ENCODE measurements at places on chromosomes 2 and 18.

- peak; percentile 63 for DNase-seq
- peak overlapping the region; percentile 19 for H3K4me3 ChIP-seq
- H3K4me1 ChIP-seq: peaks cover 9% of the 10 kb centered on the region
Measured at GRCh38 chr18:24632158-24632988, 171.9 kb downstream of the HRH4 start.

DNA sequence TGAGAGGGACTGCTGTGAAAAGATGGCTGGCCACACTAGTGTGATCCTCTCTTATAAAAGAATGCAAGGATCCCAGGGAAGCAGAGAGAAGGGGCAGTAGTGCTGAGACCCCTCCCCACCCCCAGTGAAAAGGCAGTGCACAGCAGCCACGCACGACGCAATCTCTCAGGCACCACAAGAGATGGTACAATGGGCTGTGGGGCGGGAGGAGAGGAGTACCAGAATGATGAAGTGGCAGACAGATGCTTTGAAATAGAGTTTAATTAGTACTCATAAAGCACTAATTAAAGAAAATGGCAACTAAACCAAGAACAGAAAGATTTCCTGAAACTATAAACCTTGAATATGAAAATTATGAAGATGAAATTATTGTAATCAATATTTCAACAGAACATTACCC, 29.0 kb downstream of the B4GALT6 start:
- DNase-seq: no peak
- no peaks in the 10 kb centered on the region for H3K4me1 ChIP-seq
- no peak overlapping the region for H3K27ac ChIP-seq
- H3K27me3 ChIP-seq: no peaks in the 10 kb centered on the region

GRCh38 chr2:135386993-135387392, 144.0 kb downstream of the ZRANB3 start:
- H3K4me1 ChIP-seq: 0 out of 2 replicates have a peak, but pooled peaks cover 3% of the 10 kb centered on the region
- H3K36me3 ChIP-seq: no peaks in the 10 kb centered on the region
- DNase-seq: no peak

- no peak for DNase-seq
- H3K4me3 ChIP-seq: no peak overlapping the region
- no peaks in the 10 kb centered on the region for H3K36me3 ChIP-seq
- no peak overlapping the region for H3K27ac ChIP-seq
Measured at GRCh38 chr18:78782951-78783563, 196.6 kb upstream of the SALL3 start.

DNA sequence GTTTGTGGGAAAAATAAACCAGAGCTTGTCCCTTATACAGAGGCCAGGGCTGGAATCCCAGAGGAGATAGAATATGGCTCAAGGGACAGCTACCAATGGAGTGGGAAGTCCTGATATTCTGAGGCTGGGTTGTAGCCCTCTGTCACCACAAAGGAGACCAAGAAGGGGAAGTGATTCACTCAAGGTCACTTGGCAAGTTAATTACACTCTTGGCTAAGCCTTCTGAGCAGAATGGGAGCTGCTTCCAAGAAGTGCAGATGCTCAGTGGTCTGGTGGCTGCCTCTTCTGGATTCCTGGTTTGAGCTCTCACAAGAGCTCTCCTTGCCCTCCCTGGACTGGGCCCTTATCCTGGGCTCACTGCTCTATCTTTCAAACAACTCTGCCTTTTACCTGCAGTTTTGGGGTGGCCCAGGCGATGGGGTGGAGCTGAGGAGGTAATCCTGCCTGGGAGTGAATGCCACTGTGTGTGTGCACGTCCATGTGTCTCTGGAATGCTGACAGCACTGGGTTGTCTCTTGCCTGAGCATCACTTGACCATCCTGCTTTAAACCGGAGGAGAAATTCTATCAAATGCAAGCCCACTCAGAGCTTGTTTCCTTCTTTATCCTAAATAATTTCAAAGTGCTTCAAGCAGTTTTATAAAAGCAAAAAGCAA, 168.2 kb downstream of the KCNS3 start:
- no peaks in the 10 kb centered on the region for H3K36me3 ChIP-seq
- peaks cover 29% of the 10 kb centered on the region for H3K4me1 ChIP-seq
- H3K4me3 ChIP-seq: peak overlapping the region; percentile 1
- peak overlapping the region; percentile 99 for H3K27ac ChIP-seq
- H3K27me3 ChIP-seq: no peaks in the 10 kb centered on the region

GRCh38 chr2:166924967-166925366, 36.7 kb downstream of the XIRP2 start:
- no peak for DNase-seq
- no peaks in the 10 kb centered on the region for H3K36me3 ChIP-seq
- H3K4me3 ChIP-seq: no peak overlapping the region
- no peaks in the 10 kb centered on the region for H3K4me1 ChIP-seq
- no peak overlapping the region for H3K27ac ChIP-seq

GRCh38 chr2:238424313-238424700, 2.4 kb upstream of the ASB1 start:
- H3K4me3 ChIP-seq: no peak overlapping the region
- H3K36me3 ChIP-seq: no peaks in the 10 kb centered on the region
- peaks cover 25% of the 10 kb centered on the region for H3K4me1 ChIP-seq
- H3K27ac ChIP-seq: peak overlapping the region; percentile 58
- no peak for DNase-seq

- H3K27me3 ChIP-seq: no peaks in the 10 kb centered on the region
- no peak for DNase-seq
- H3K36me3 ChIP-seq: no peaks in the 10 kb centered on the region
- no peaks in the 10 kb centered on the region for H3K4me1 ChIP-seq
- no peak overlapping the region for H3K27ac ChIP-seq
- H3K4me3 ChIP-seq: no peak overlapping the region
Measured at GRCh38 chr2:199791326-199791725, 59.7 kb downstream of the FTCDNL1 start.

DNA sequence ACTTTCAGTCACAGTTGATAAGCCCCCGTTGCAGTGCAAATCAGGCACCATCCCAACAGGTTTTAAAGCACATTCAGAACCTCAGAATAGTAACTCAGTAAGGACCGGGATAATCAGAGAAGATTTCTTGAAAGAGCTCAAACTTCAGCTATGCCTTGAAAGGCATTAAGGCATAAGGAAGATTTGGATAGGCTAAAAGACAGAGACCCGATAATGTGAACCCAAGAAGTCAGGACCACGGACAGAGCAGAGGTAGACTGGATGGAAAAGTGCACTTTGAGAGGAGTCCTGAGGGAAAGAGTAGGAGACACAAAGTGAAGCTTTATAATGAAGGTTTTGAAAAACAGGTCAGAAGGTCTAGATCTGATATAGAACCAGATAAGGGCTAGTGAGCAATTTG, 36.9 kb upstream of the KLF7 start:
- no peaks in the 10 kb centered on the region for H3K27me3 ChIP-seq
- DNase-seq: peak; percentile 77
- no peaks in the 10 kb centered on the region for H3K36me3 ChIP-seq

GRCh38 chr2:52961403-52961802, 806.2 kb upstream of the CHAC2 start:
- no peak for DNase-seq
- H3K27ac ChIP-seq: no peak overlapping the region
- no peaks in the 10 kb centered on the region for H3K4me1 ChIP-seq

- H3K4me3 ChIP-seq: no peak overlapping the region
- no peaks in the 10 kb centered on the region for H3K27me3 ChIP-seq
- peak overlapping the region; percentile 3 for H3K27ac ChIP-seq
- H3K36me3 ChIP-seq: no peaks in the 10 kb centered on the region
Measured at GRCh38 chr2:41935825-41936224, 112.0 kb upstream of the PKDCC start.

GRCh38 chr2:206585335-206585734, 57.0 kb upstream of the FAM237A start:
- no peak overlapping the region for H3K4me3 ChIP-seq
- H3K27me3 ChIP-seq: no peaks in the 10 kb centered on the region
- H3K27ac ChIP-seq: no peak overlapping the region
- peaks cover 5% of the 10 kb centered on the region for H3K36me3 ChIP-seq
- no peak for DNase-seq

GRCh38 chr2:233242231-233242927, 9.1 kb upstream of the ATG16L1 start:
- H3K27ac ChIP-seq: no peak overlapping the region
- no peaks in the 10 kb centered on the region for H3K4me1 ChIP-seq
- H3K27me3 ChIP-seq: no peaks in the 10 kb centered on the region
- H3K4me3 ChIP-seq: no peak overlapping the region
- no peaks in the 10 kb centered on the region for H3K36me3 ChIP-seq

GRCh38 chr2:54545702-54546450, 89.7 kb downstream of the SPTBN1 start:
- no peak for DNase-seq
- H3K36me3 ChIP-seq: peaks cover 15% of the 10 kb centered on the region
- no peak overlapping the region for H3K4me3 ChIP-seq
- no peaks in the 10 kb centered on the region for H3K4me1 ChIP-seq

DNA sequence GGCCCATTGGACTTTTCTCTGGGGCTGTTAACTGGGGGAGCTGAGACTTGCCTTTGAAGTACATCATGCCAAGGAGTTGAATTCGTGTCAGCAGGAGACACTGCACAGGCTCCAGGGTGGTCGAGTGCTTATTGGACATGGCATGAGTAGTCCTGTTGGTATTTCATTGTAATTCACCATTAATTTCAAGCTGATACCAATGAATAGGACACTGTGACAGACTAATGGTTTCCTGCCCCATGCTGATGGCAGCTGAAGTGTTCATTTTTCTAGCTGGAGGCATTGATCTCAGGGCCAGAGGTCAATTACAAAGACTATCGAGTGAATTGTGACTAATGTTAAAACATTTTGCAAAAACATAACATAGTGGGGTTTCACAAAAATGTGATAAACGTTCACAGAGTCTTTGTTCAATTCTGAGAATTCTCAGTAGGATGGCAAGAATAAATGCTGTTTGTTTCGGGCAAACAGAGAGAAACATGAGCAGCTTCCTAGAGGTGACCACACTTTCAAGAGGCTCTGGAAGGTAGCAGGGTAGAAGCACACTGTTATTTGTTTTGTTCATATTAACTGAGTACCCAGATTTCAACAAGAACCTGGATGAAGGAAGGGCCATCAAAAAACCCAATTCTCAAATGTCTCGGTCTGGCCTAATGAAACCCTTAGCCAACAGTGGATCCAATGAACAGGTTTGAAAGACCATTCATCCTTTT, 90.6 kb upstream of the ARL4C start:
- H3K27ac ChIP-seq: no peak overlapping the region
- no peak overlapping the region for H3K4me3 ChIP-seq
- H3K36me3 ChIP-seq: no peaks in the 10 kb centered on the region
- H3K4me1 ChIP-seq: no peaks in the 10 kb centered on the region
- H3K27me3 ChIP-seq: no peaks in the 10 kb centered on the region
- DNase-seq: no peak

DNA sequence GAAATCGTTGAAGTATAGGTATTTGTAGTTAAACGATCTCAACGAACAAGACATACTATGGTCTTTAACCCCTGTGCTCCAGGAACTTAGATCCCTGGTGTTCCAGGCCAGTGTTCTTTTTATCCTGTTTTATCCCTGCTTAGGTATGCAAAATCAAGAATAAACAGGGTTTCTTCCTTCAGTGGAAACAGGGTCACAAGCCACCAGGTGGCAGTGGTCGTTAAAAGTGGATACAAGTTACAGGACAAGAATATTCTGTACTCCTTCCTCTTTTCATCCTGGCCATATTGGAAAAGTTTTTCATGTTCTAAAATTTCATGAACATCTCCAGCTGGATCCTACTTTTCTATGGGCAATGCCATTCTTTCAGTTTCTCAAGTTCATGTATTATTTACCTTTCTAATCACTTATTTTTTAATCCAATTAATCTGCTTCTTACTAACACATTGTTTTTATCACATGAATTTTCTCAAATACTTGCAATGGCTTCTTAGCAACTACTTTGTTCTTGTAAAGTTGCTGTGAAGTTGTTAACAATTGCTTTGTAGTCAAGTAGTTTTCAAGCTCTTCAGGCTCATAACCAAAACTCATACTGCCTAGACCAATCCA, 16.4 kb upstream of the HNMT start:
- H3K4me1 ChIP-seq: no peaks in the 10 kb centered on the region
- no peaks in the 10 kb centered on the region for H3K27me3 ChIP-seq
- no peak overlapping the region for H3K27ac ChIP-seq
- H3K36me3 ChIP-seq: no peaks in the 10 kb centered on the region
- peak; percentile 59 for DNase-seq

- H3K36me3 ChIP-seq: no peaks in the 10 kb centered on the region
- no peak overlapping the region for H3K27ac ChIP-seq
- H3K4me3 ChIP-seq: no peak overlapping the region
- no peak for DNase-seq
Measured at GRCh38 chr2:18623782-18624181, 34.4 kb upstream of the NT5C1B start.

GRCh38 chr2:100260712-100261620, 61.3 kb downstream of the LONRF2 start:
- H3K27ac ChIP-seq: no peak overlapping the region
- DNase-seq: peak; percentile 45
- H3K4me3 ChIP-seq: no peak overlapping the region
- H3K4me1 ChIP-seq: no peaks in the 10 kb centered on the region
- no peaks in the 10 kb centered on the region for H3K36me3 ChIP-seq

- DNase-seq: no peak
- peaks cover 6% of the 10 kb centered on the region for H3K27me3 ChIP-seq
- H3K4me1 ChIP-seq: no peaks in the 10 kb centered on the region
- H3K36me3 ChIP-seq: no peaks in the 10 kb centered on the region
- no peak overlapping the region for H3K4me3 ChIP-seq
Measured at GRCh38 chr2:50529600-50530218, 502.2 kb downstream of the NRXN1 start.

- H3K27ac ChIP-seq: no peak overlapping the region
- H3K4me3 ChIP-seq: no peak overlapping the region
- no peaks in the 10 kb centered on the region for H3K27me3 ChIP-seq
- DNase-seq: peak; percentile 24
Measured at GRCh38 chr2:235066895-235067294, 115.1 kb downstream of the SH3BP4 start.

- H3K27me3 ChIP-seq: no peaks in the 10 kb centered on the region
- peaks cover 9% of the 10 kb centered on the region for H3K4me1 ChIP-seq
- no peak overlapping the region for H3K27ac ChIP-seq
- DNase-seq: peak; percentile 73
Measured at GRCh38 chr2:233053928-233054784, 6.0 kb upstream of the INPP5D start.

DNA sequence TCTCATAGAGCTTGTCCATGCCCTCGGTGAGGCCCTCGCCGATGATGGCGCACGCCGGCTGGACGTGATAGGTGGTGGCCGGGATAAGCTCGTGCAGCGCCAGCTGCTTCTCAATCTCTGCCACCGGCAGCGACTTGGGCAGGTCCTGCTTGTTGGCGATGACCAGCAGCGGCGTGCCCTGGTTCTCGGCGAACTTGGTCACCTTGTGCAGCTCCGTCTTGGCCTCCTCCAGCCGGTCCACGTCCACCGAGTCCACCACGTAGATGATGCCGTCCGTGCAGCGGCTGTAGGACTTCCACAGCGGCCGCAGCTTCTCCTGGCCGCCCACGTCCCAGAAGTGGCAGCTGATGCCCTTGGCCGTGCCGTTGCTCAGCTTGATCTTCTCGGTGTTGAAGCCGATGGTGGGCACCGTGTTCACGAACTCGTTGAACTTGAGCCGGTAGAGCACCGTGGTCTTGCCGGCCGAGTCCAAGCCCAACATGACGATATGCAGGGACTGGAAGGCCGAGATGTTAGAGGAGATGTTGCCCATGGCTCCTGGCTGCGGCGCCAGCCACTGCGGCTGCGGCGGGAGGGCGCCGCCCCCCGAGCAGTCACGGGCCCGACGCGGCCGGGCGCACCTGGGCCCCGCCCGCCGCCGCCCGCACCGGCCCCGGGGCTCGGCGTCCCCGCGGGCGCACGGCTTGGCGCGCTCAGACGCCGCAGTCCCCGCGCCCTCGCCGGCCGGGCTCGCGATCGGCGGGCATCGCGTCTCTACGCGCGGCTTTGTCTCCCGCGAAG, 636 bp downstream of the ARL4C start:
- H3K27ac ChIP-seq: peak overlapping the region; percentile 55
- H3K4me3 ChIP-seq: peak overlapping the region; percentile 97
- no peaks in the 10 kb centered on the region for H3K27me3 ChIP-seq
- peak; percentile 54 for DNase-seq

Measured in SJCRH30 (cell line).